ENCODE measurements at places on chromosomes 5 and 9.

- DNase-seq: no peak
These were observed 27.7 kb upstream of the GGTA1 start for GRCh38 chr9:121527371-121527770.

GRCh38 chr5:85375525-85375924 is 990.8 kb upstream of the EDIL3 start:
- DNase-seq: no peak

DNA sequence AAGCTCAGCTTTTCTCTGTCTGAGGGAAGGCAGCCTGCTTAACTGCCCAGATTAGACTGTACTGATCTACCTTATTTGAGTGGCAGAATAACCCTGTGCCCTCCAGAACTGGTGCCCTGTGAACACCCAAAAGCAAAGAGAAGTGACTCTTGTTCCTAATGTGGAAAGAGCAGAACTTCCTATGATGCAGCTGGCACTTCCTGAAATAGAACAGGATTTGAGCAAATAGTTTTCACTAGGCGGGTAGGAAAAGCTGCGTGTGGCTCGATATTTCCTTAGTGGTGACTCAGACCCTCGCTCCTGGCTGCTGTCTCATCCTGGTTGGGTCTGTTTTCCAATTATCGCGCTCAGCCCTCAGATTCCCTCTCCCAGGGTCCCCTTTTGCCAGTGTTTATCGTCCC is 89.9 kb downstream of the SH3TC2 start:
- DNase-seq: no peak

- DNase-seq: no peak
These were observed 320.4 kb upstream of the EFNA5 start for GRCh38 chr5:107990881-107991810.

DNA sequence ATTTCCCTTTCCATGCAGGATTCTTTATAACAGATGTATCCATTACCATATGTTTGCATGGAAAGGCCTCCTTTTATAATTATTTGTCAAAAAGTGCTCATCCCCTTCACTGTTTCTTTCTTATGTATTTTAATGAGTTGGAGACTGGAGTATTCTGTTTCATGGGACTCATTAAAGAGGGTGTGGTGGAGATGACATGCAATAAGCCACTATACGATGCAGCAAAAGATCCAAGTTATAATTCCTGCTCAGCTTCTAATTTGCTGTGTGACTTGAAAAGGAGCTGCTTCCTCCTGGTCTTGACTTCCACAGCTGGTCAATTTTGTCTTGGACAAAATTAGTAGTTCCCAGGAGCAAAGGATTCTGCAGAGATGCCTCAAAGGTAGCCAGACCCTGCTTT is 13.9 kb downstream of the SGCD start:
- no peak for DNase-seq

DNA sequence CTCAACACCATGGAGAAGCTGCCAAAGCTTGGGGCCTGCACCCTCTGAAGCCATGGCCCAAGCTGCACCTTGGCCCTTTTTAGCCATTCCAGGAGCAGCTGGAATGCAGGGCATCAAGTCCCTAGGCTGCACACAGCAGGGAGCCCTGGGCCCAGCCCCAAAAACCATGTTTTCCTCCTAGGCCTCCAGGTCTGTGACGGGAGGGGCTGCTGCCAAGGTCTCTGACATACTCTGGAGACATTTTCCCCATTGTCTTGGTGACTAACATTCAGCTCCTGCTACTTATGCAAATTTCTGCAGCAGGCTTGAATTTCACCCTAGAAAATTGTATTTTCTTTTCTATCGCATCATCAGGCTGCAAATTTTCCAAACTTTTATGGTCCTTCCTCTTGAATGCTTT is 64.6 kb downstream of the ELOVL7 start:
- DNase-seq: no peak

DNA sequence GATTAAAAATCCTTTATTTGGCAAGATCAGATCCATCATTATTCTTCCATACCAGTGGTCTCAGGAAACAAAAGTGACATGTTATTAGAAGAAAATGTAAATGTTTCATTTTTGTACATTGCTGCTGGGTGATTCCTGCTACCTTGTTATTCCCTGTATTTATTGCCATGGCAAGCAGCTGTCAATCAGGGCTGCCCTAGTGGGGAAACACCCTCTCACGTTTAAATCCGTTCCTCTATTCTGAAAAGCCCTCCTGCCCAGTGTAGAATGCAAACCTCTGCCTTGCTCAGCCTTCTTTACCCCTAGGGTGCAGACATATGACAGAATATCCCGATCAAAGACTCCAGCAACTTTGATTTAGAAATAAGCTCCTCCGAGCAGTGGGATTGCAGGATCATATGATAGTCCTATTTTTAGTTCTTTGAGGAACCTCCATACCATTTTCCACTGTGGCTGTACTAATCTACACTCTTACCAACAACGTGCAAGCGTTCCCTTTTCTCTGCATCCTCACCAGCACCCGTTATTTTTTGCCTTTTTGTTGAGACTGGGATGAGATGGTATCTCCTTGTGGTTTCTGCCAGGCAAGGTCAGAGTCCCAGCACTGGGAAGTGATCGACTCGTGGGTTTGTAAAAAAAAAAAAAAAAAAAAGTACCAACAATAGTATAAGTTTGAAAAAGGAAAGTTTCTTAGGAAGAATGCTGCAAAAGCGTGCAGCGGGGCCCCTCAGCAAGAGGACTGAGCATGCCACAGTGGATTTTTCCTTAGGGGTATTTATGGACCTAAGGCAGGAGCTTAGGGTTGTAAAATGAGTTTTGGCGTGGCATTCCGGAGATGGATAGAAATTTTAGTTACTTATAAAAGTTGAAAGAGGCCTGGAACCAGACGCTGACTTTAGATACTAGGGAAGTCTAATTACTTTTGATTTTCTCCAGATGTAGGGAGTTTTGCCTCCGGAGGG is 66.7 kb downstream of the HRH2 start:
- no peak for DNase-seq

GRCh38 chr9:114097613-114098020 is 1.5 kb downstream of the KIF12 start:
- no peak for DNase-seq

GRCh38 chr5:142446131-142446959 is 121.5 kb upstream of the SPRY4 start:
- no peak for DNase-seq

DNA sequence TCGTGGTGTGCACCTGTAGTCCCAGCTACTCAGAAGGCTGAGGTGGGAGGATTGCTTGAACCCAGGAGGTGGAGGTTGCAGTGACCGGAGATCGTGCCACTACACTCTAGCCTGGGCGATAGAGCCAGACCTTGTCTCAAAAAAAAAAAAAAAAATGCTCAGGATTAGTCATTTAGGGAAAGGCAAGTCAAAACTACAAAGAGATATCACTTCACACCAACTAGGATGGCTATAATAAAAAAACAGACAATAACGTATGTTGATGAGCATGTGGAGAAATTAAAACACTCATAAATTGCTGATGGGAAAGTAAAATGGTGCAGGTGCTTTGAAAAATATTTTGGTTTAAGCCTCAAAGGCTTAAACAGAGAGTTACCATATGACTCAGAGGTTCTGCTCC is 6.3 kb upstream of the ANKRD34B start:
- DNase-seq: no peak

GRCh38 chr5:169811023-169811422 is 169.3 kb downstream of the INSYN2B start:
- DNase-seq: no peak

DNA sequence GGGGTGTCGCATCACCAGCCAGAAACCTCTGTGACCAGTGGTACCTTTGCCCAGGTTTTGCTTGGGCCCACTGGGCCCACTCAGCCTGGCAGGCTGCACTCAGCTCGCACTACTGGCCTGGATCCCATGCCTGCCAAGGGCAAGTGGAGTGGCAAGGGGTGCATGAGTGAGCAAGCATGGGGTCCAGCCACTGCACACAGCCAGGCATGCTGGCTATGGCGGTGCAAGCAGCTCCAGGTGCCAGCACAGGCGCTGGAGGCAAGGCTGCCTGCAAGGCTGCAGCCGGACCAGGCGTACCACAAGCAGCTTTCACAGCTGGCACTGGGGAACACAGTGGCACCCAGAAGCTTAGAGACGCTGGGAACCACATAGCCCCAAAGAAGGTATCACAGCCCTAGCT is 80.1 kb downstream of the NLN start:
- no peak for DNase-seq

DNA sequence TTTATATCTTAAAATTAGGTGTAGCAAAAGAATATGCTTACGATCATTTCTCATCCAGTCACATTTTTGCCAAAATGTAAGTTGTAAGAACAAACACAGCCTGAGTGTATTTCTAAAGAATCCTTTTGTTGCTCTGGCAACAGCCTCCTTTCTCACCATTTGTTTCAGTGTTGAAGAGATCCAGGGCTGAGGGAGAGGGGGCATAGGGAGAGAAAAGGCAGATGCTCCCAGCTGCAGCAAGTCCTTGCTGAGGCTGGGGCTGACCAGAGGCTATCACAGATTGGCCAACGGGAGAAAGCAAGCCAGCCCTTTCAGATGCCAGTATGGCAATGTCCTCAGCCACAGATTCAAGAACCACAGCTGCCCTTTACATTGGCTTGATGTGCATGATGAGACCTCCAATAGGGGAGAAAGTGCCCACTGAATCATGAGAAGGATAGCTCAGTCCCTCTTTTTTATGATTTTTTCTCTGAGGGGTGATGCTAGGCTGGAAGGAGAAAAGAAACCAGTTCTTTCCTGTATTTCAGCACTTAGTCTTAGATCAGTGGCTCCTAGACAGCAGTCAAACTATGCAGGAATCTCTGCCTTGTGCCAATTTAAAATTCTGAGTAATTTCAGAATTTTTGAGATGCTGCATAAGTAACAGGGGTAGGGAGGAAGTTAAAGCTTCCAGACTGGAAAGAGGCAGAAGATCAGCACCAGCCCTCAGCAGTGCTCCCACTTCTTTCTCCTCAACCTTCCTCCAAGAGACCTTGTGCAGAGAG is 142.1 kb downstream of the LHFPL2 start:
- no peak for DNase-seq

GRCh38 chr5:32595118-32595517 is 9.8 kb downstream of the SUB1 start:
- DNase-seq: no peak

Measured in germinal center (tissue), 1 donor.